ENCODE measurements at places on chromosomes 1 and 21.

- DNase-seq: no peak
Observed at GRCh38 chr1:172926070-172926469, 124.7 kb downstream of the TNFSF18 start.

- no peak for DNase-seq
Observed at GRCh38 chr1:185871627-185872150, 137.5 kb downstream of the HMCN1 start.

DNA sequence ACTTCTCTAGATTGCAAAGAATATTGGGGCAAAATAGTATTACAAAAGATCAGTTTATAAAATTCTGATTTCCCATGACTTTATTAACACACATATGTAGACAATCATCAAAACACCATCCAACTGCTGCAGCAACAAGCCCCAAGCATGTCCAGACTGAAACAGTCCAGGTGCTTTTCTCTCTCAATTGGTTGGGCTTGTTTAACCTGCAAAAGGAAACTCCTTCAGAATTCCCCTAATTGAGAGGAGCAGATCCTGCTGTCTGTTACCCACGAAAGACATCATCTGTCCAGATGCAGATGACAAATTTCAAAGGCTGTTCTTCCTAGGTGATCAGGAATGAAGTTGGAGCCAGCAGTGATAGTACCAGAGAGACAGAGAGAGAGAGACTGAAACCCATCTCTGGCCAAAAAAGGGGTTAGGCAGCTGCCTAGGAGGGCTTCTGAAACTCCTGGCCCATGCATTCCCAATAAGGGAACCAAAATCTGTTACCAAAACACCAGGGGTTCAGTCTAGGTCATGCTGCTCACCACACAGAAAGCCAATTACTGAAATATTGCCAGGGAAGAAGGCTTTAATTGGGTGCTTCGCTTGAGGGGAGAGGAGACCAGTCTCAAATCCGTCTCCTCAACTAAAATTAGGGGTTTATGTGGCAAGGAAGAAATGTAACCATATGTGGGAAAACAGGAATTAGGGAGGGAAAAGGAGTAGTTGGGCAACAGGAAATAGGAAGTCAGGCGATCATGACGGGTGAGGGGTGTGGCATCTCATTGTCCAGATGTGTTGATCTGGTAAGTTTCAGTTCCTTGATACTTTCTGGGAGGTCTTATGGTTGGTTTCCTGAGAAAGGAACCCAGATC, 34.7 kb upstream of the RGL1 start:
- no peak for DNase-seq

GRCh38 chr1:178057141-178057765, 36.7 kb upstream of the RASAL2 start:
- no peak for DNase-seq

DNA sequence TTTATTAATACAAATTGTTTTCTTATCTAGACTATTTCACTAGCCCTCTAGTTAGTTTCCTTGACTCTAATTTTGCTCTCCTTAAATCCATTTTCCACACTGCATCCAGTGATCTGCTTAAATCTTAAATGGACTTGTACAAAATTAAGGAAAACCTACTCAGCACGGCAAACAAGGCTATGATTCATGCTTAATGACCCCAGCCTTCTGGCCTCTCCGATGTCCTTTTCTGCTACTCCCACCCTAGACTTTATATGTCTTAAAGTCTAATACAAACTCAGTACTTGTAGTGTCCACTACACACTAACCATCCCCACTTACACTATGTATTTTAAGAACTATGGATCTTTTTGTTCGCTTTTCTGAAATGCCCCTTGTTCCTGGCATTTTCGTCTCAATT, 2.2 kb downstream of the TMED5 start:
- no peak for DNase-seq

DNA sequence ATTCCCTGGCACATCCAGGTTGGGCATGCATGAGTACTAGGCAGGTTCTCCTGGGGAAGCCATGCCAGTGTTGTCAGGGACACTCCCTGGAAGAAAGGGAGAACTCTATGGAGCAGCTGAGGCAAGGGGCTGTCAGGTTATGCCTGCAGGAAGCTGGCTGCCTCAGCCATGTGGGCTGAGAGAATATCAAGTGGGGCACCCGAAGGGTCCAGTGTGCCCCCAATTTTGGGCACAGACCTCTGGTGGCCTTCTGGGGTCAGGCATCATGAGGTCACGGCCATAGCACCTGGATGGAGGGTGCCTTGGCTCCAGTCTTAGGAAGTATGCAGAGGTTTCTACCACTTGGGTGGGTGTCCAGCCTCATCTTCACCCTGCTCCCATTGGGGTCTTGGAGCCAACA, 2.6 kb downstream of the CSF3R start:
- DNase-seq: no peak

DNA sequence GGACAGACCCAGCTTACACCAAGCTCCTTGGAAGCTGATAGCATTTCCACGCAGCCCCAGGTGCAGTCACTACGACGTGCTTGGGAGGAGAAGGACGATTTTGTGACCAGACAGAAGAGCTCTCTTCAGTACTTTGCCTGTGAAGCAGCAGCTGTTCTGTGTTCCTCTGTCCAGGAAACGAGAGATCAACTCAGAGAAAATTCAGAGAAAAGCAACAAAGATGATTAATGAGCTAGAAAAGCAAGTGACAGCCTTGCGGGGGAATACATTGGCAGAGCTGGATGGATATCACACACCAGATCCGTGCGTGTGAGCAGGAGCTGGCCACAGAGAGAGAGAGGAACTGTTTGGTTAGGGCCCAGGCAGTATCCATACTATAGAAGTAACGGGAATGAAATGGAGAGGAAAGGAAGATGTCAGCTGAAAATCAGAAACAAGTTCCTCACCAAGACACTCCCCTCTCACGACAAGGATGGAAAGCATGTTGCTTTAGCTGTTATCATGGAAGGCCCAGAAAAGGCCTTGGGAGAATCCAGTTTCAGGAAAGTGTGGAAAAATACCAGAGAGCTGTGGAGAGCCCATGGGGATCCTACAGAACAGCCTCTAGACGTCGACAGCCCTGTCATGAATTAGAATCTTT, 106.2 kb downstream of the TOMM20 start:
- DNase-seq: no peak

GRCh38 chr1:60571811-60572210, 498.2 kb upstream of the C1orf87 start:
- DNase-seq: no peak

DNA sequence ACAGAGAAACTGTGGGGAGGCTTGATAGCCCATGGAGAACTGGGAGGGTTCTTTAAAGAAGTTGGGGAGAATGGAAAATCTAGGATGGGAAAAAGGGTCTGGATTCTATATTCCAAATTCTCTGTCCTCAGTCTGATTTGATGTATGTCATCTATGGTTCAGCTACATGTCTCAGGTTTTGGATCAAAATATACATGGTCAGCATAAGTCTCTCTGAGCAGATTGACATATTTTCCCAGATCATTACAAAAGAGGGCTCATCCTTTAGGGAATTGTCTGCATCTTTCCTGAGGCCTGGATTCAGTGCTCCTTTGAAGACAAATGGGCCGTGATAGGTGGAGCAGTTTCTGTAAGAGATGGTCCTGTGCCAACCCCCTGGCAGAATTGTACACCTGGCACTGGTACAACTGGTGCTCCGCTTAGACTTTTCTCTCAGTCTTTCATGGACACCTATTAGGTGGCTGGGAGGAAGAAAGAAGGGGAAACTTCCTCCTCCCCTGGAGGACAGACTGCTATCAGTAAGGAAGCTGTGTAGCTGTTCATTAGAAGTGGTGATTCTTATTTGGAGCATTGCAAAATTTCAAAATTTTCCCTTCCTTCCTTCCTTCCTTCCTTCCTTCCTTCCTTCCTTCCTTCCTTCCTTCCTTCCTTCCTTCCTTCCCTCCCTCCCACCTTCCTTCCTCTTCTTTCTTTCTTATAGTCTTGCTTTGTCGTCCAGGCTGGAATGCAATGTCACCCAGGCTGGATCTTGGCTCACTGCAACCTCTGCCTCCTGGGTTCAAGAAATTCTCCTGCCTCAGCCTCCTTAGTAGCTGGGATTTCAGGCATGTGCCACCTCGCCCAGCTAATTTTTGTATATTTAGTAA, 26.1 kb upstream of the RGL1 start:
- no peak for DNase-seq

Measured in stimulated activated CD4-positive, alpha-beta T cell treated with anti-CD3 and anti-CD28 coated beads, Interleukin-4, amount 100 ng/mL, for 24 hours (primary cell).